Activated CD8-positive, alpha-beta memory T cell treated with anti-CD3 and anti-CD28 coated beads for 1 hour (primary cell): ENCODE measurements at places on chromosomes 7 and 10.

DNA sequence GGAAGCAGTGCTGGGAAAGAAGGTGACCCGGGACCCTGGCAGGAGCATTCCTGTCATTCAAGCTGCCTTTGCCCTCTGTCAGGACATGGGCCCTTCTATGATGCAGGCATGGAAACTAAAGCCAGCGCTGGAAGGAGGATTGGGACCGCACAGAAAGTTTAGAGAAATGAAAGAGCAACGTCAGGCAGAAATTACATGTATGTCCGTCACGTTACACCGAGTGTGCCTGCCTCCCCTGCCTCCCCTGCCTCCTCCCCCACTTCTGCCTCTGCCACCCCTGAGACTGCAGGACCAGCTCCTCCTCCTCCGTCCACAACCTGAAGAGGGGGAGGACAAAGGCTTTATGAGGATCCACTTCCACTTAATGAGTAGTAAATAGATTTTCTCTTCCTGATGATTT, 13.9 kb upstream of the PWWP2B start:
- no peak for DNase-seq

DNA sequence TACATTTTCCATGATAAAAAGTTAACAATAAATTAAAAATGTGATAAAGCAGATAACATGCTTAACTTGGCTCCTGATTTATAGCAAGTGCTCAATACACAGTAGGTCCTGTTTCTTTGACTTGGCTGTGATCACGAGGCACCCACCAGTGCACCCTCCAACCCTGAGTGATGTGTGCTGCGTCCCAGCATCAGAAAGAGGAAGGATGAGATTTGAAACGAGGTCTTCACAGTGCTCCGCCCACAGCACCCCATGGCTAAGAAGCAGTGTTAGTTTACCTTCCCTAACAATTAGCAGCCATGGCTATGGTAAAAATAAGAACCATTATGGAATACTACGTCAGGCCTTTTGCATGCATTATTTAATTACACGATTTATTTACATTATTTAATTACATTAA, 292.0 kb upstream of the ZMIZ1 start:
- no peak for DNase-seq

DNA sequence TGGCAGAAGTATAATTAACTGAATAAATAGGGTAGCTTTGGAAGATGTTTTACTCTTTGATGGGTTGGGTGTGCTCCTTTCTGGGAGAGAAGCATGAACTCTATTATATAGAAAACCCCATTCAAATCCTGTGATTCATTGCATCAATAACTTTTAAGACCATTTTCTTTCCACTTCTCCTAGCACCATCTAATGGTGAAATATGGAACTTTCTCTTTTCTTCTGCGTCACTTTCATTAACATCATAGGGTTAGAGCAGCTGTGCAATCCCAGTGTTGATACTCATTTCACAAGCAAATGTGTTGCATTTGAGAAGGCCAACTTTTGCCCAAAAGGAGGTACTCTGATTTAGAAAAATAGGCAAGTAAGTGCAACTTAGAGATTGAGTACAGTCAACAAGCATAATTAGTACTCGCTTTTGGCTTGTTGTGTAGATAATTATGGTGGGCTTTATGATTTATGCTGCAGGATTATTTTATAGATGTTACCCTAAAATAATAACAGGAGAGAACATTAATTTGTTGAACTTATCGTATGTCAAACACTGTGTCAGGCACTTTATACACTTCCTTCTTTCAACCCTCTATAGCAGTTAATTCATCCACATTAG, 92.9 kb downstream of the CPED1 start:
- DNase-seq: no peak

DNA sequence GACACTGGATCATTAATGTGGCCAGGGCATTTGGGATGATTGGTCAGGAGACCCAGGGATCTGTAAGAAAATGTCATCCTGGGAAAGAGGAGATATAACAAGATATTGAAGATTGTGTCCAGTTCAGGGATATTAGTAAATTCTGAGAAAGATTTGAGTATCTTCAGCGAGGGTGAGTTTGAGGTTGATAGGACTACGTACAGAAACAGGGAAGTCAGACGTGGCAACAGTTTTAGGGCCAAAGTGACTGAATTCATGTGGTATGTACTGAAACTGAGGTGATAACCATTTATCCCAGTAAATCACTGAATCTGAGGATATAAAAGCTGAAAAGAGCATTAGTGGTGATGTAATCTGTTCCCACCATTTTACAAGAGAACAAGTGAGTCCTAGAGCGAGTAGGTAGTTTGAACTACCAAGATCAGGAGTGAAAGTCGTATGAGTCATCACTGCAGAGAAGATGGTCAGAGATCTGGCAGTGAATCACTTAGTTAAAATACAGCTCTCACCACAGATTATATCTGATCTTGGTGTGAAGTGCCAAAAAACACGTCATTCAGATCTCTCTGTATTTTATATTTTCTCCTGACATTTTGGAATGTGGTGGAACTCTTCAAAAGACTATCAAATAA, 220.5 kb downstream of the CDK14 start:
- no peak for DNase-seq

- no peak for DNase-seq
Observed at GRCh38 chr10:78784546-78784945, 284.2 kb upstream of the ZMIZ1 start.

DNA sequence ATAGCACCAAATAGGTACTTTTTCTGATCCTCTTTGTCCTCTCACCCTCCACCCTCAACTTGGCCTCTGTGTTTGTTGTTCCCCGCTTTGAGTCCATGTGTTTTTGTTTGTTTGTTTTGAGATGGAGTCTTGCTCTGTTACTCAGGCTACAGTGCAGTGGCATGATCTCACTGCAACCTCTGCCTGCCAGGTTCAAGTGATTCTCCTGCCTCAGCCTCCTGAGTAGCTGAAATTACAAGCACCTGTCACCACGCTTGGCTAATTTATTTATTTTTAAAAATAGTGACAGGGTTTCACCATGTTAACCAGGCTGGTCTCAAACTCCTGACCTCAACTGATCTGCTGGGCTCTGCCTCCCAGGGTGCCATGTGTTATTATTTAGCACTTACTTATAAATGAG, 5.3 kb downstream of the ZNF273 start:
- no peak for DNase-seq

DNA sequence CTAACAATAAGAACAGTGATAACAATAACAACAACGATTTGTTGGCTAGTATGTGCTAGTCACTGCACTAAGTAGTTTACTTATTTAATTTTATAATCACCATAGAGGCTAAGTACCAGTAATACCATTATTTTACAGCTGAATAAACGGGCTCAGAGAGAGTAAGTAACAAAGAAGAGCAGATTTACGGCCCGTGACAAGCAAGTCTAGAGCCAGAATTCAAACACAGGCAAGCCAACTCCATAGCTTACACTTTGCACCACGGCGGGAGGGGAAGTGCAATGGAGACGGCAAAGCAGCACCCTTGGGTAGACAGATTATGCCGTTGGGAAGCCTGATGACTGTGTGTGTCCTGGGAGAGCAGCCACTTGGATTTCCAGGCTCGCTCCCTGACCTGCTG, 1.2 kb upstream of the OR6V1 start:
- no peak for DNase-seq

DNA sequence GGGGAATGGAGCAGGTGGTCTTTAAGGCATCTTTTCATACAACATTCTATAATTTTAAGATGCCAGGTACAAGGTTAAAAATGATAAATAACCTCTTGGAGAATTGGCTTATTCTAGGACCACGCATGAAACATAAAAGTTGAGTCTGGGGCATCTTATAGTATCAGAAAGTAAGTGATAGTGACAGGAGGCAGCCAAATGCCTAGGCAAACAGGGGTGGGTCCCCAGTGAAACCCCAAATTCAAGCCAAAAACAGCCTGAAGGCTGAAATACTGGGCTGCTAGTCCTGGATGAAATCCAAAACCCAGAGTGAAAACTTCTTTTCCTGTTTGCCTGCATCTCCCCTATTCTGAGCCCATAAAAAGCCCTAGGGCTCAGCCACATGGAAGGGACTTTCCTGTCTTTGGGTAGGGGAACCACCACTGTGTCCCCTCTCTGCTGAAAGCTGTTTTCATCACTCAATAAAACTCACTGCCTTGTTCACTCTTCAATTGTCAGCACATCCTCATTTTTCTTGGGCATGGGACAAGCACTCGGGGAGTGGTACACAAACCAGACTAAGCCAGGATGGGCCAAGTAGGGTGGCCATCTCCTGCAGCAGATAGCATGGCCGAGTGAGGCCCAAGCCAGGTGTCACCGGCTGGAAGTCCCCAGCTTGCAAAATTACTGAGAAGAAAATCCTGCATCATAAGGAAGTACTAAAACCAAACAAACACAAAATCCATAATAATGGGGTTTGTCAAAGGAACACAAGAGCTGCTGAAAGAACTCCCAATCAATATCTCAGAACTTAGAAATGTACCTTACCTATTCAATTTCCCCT, 241.6 kb upstream of the GALNT17 start:
- no peak for DNase-seq
